ENCODE measurements at places on chromosomes 16 and 17. TPM values are rescaled to one million over a fixed set of nuclear protein-coding genes. Genes with fewer than 3 reads are reported as not detected.

Gene C17orf78
- polyA plus RNA-seq = not detected

Gene RBFOX1
- polyA plus RNA-seq = not detected

DNA sequence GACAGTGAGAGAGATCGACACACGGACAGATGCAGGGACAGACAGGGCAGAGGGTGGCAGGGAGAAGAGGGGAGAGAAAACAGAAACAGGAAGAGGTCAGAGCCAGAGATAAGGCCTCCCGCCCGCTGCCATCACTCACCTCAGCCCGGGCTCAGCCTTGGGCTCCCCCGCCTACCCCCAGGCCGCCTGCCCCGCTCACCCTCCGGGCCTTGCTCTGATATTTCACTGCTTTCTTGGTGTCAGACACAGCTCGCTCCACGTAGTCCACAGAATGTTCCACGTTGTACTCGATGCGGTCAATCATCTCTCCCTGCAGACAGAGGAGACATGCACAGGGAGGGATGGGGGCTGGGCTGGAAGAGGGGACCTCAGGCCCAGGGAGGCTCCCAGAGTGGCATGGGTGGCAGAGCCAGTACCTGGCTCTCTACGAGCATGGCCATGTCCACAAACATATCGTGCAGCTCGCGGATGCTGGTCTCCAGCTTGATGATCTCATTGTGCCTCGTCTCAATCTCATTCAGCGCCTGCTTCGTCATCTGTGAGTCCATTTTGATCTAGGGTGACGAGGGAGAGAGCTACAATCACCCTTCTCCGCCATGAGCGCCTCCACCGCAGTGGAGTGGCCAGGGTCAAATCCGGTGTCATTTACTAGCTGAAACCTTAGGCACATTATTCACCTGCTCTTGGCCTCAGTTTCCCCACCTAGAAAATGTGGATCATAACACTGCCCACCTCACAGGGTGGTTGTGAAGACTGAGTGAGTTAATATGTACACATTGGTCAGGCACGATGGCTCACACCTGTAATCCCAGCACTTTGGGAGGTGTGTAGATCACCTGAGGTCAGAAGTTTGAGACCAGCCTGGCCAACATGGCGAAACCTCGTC, 8.2 kb downstream of the HSD3B7 start:
- H3K36me3 ChIP-seq = no peaks in the 10 kb centered on the region
- no peak overlapping the region for H3K4me3 ChIP-seq
- no peaks in the 10 kb centered on the region for H3K27me3 ChIP-seq
- peaks cover 14% of the 10 kb centered on the region for H3K4me1 ChIP-seq
- DNase-seq = peak; percentile 74
- no peak overlapping the region for H3K27ac ChIP-seq

Gene HBA2
- polyA plus RNA-seq = not detected

Gene TMEM256
- 114 TPM for polyA plus RNA-seq

All from SK-N-SH (cell line).